ENCODE measurements at places on chromosomes 5 and 9.

DNA sequence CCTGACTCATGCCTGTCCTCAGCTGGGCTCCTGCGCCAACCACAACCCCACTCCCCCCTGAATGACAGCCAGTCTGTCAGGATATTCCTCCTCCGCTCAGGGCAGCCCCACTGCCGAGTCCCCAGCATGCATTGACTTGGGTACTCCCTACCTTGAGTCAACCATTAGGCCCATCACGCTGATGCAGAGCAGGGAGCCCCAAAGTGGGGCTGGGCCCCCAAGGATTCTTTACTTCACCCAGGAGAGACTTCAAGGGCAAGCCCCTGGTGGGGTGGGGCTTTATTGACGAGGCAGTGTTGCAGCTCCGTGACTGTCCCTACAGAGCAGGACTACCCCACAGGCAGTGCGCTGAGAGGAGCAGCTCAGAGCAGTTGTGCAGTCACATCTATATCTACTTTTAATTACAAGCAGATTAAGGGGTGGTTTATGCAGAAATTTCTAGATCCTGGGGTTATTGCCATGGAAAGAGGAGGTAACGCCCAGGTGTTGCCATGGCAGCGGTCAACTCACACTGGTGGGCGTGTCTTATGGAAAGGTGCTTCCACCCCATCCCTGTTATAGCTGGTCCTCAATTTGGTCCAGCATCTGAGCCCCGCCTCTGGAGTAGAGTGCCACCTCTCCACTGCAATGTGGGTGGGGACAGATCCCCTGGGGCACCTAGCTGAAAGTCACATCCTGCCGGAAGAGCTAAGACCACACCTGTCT is 32.1 kb upstream of the FCN1 start:
- DNase-seq: peak; percentile 44

DNA sequence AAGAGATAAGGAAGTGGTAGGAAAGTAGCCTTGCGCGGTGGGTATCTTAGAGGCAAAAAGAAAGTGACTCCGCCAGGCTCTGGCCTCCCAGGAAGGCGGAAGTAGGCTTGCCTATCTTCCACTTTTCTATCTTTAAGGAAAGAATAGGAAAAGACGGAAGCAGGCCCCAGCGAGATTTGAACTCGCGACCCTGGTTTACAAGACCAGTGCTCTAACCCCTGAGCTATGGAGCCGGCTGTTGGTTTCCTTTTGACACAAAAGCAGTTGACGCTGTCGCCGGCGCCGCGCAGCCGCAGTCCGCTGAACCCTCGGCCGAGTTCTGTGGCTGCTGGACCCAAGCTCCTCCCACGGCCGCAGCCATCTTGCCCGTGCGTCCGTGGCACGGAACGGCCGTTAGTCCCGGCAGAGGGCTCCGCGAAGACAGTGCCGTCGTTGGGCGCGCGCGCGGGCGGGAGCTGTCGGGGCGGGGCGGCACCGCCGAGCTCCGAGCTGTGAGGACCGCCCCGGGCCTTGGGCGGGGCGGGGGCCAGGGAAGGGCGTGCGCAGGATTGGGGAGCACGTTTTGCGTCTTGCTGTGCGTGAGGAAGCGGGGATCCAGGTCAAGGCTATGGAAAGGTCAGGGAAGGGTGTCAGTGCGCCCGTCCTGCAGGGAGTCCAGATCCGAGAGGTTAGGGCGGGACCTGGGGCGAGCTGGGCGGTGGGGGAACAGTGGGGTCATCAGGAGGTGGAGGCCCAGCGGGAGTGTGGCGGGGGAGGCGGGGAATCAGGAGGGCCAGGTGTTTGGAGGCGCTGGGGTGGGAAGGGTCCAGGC is 13.3 kb downstream of the TRIM7 start:
- DNase-seq: peak; percentile 95

GRCh38 chr5:35131723-35132122 is 84.0 kb upstream of the AGXT2 start:
- no peak for DNase-seq

- no peak for DNase-seq
Observed at GRCh38 chr5:163880302-163880701, 374.9 kb downstream of the MAT2B start.

DNA sequence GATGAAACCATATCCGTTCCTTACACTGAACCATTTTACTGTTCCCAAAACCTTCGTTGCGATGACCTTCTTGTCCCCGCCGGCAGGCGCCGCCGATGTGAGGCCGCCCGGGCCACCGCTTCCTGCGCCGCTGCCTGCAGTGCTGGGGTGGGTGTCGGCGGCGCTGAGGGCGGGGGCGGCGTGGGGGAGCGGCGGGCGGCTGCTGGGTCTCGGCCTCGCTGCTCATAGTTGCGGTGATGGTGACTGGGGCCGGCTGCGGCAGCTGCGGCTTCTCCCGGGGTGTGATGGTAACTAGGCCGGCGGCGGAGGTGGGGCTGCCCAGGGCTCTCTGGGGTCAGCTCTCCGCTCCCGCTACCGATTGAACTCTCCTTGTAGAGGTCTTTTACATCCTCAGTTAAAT is 14.1 kb upstream of the OR2S2 start:
- no peak for DNase-seq

DNA sequence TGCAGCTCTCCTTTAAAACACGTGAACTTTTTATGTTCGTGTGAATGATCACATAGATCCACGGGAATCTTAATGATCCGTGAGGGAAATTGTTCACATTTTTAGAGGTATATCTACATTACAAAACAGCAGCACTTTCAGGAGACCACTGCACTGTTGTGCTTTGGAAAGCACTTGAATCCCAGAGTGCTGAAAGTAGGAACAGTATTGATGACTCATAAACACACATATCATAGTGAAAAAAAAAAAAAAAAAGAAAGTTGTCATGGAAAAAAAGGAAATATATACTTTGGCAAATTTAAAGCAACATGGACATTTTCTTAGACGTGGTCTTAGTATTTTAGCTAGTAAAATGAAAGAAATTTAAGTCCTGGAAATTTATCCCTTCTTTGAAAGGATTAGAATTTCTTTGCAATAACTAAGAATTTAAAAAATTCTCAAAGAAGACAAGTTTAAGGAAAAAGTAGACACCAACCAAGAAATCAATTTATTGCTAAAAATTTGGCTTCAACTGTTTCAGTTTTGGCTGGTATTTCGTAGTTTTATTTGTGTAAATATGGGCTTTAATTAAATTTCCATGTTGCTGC is 55.4 kb downstream of the ADGRV1 start:
- no peak for DNase-seq

DNA sequence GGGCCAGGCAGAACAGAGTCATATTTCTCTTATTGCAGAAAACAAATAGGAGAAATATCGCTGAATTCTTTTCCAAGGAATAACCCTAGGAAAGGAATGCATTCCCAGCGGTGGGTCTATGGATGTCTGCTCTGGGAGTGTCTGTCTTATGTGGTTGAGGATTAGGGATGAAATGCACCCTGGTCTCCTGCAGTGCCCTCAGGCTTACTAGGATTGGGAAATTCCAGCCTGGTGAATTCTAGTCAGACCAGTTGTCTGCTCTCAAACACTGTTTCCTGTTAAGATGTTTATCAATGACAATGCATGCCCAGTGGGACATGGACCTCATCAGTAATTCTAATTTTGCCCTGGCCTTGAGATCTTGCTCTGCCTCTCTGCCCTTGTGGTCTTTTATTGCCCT is 136.1 kb upstream of the ELAVL2 start:
- no peak for DNase-seq

GRCh38 chr9:116543731-116544400 is 143.2 kb upstream of the TRIM32 start:
- no peak for DNase-seq

DNA sequence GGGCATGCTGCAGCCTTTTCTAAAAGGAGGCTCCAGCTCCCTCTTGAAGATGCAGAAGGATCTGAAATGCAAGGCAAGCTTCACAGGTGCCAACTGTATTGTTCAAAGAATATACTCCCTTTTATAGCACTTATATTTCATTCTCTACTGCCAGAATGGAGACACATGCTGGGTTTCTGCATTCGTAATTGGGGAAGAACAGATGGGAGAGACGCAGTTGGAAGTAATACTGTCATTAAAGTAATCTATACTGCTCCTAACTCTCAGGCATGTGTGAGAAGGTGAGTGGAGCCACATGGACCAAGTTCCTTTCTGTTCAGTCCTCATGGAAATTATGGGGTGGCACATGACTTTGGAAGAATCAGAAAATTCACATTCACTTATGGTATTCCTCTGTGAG is 226.4 kb downstream of the TRIM32 start:
- no peak for DNase-seq

DNA sequence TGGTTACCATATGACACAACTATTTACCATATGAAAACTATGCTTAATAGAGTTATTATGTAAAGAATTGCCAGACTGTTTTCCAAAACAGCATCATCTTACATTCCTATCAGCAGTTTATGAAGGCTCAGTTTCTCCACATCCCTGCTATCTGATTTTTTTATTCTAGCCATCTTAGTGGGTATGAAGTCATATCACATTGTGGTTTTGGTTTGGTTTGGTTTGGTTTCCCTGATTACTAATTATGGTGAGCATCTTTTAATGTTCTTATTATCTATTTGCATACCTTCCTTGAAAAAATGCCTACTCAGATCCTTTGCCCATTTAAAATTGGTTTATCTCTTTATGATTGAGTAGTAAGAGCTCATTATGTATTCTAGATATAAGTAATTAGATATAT is 199.4 kb upstream of the NFIL3 start:
- DNase-seq: no peak

- no peak for DNase-seq
Observed at GRCh38 chr9:131657940-131658339, 81.9 kb downstream of the RAPGEF1 start.

- DNase-seq: no peak
Observed at GRCh38 chr9:12748016-12748415, 26.8 kb upstream of the LURAP1L start.

DNA sequence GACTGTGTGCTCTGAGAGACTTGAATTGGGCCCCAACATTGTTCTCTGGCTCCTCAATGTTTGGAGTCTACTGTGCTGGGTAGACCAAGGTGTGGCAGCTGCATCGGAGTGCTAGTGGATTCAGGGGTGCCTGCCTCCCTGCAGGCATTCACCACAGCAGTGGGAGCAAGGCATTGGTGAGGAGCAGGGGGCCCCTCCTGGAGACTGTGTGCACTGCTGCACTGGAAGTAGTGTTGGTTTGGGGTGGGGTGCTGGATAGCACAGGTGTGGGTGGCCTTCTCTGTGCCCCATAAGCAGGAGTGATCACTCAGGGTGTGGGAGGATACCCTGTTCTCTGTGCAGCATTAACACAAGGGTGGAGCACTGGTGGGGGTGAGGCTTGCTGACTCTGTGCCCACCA is 39.2 kb downstream of the INSL6 start:
- DNase-seq: no peak

DNA sequence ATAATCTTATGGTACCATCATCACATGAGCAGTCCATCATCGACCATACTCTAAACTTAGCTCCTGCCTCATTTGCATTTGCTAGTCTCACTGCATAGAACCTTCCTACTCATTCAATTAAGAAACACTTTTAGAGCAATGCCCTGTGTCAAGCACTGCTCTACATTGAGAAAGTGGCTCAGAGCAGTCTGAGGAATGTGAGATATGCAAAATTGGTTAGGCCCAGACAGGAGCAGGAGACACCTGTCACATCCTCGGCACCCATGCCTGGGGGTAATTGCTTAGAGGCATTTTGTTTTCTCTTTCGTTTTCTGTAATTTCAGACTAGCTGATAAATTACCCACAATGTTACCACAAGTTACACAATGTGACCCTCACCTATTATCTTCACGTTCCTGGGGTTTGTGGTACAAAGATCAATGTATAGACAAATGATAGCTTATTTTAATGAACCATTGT is 4.9 kb upstream of the RARS1 start:
- DNase-seq: no peak

GRCh38 chr5:92574023-92574422 is 1007.0 kb downstream of the NR2F1-AS1 start:
- no peak for DNase-seq

- no peak for DNase-seq
Observed at GRCh38 chr5:124859027-124859426, 112.6 kb upstream of the ZNF608 start.
